ENCODE measurements at places on chromosomes 3 and 15. TPM values are rescaled to one million over a fixed set of nuclear protein-coding genes. Genes with fewer than 3 reads are reported as not detected.

The PFKFB4 gene
- polyA plus RNA-seq, result 7.2 TPM

GRCh38 chr15:51085764-51086163 lies 8.9 kb downstream of the TNFAIP8L3 start:
- no peak overlapping the region for H3K27ac ChIP-seq
- no peak overlapping the region for H3K4me3 ChIP-seq
- DNase-seq, result no peak
- no peaks in the 10 kb centered on the region for H3K4me1 ChIP-seq
- no peaks in the 10 kb centered on the region for H3K36me3 ChIP-seq

The GOLGA6L26 gene
- not detected for polyA plus RNA-seq

- no peak overlapping the region for H3K27ac ChIP-seq
- peaks cover 31% of the 10 kb centered on the region for H3K4me1 ChIP-seq
- H3K27me3 ChIP-seq, result no peaks in the 10 kb centered on the region
- no peak for DNase-seq
- no peak overlapping the region for H3K4me3 ChIP-seq
Measured at GRCh38 chr3:141279077-141279967, 47.7 kb downstream of the PXYLP1 start.

The ADCY5 gene
- 15.4 TPM for polyA plus RNA-seq

The RAD18 gene
- 12.2 TPM for polyA plus RNA-seq

The UACA gene
- 129 TPM for polyA plus RNA-seq

DNA sequence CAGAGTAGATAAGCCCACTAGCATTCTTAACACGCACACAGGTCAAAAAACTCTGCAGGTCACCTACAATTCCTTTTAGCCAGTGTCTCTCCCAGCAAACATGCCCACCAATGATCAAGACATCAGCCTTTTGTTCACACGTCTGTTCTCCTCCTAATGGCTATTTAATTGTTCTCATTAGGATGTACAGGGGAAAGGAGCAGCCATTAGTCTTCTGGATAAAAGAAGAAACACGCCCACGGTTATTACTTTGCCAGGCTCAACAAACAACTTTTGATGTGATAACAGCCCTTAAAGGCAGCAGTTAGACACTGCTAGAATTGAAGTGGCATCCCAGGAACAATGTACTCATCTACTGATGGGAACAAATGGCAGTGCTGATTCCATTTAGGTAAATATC lies 108.8 kb downstream of the NTRK3 start:
- no peak for DNase-seq
- no peaks in the 10 kb centered on the region for H3K36me3 ChIP-seq
- no peak overlapping the region for H3K4me3 ChIP-seq
- no peaks in the 10 kb centered on the region for H3K27me3 ChIP-seq

The TUSC7 gene
- not detected for polyA plus RNA-seq

- no peak for DNase-seq
- H3K27me3 ChIP-seq, result no peaks in the 10 kb centered on the region
- no peaks in the 10 kb centered on the region for H3K4me1 ChIP-seq
- H3K4me3 ChIP-seq, result no peak overlapping the region
Measured at GRCh38 chr3:100913870-100914648, 79.2 kb downstream of the ABI3BP start.

The CFAP20DC gene
- polyA plus RNA-seq, result 7.7 TPM

DNA sequence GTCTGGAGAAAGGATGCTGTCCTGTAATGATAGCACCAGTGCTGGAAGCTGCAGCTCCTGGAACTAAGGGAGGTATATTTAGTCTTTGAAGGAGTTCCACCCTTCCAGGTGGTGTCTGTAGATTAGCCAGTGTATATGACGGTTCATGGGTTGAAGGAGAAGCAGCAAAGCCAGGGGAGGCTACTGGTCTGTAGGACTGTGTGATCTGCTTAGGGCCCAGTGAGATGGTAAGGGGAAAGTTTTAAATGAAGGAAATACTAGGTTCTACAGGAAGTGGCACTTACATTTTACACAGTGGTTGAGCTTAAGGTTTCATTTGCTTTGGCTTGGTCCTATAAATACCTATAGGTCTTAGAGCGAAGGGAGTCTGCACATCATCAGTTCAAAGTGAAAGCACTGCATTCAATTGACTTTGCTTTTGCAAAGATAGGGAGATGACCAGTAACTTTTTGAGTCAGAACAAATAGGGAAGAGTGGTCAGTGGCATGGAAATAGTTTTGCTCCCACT lies 5.6 kb downstream of the SLC25A38 start:
- H3K4me3 ChIP-seq, result no peak overlapping the region
- no peak for DNase-seq
- H3K27ac ChIP-seq, result no peak overlapping the region
- H3K27me3 ChIP-seq, result no peaks in the 10 kb centered on the region
- peaks cover 20% of the 10 kb centered on the region for H3K4me1 ChIP-seq

The SSUH2 gene
- 1.9 TPM for polyA plus RNA-seq

The EPB42 gene
- 5.3 TPM for polyA plus RNA-seq

The FBXO40 gene
- polyA plus RNA-seq, result 0.08 TPM

The ST8SIA2 gene
- 3.8 TPM for polyA plus RNA-seq

The KNL1 gene
- polyA plus RNA-seq, result 25.6 TPM

DNA sequence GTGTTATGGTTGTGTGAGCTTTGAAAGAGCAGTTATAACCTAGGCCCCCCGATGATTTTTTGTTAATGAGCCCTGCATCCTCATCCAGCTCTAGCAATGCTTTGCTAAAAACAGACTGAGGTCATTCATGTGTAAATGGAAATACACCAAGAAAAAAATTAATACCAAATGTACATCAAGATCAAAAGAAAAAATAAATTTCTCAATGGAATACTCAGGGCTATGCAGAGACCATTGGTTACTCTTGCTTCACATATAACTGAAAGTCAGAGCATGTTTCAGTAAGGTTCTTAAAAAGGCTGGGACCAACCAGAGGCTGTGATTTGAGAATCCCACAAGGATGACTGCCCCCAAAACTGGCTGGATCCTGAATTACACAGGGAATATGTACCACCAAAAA lies 48.0 kb downstream of the ARHGAP31 start:
- no peaks in the 10 kb centered on the region for H3K4me1 ChIP-seq
- no peaks in the 10 kb centered on the region for H3K27me3 ChIP-seq
- H3K27ac ChIP-seq, result no peak overlapping the region

GRCh38 chr3:11290743-11291680 lies 18.8 kb downstream of the ATG7 start:
- DNase-seq, result no peak
- no peaks in the 10 kb centered on the region for H3K27me3 ChIP-seq
- H3K27ac ChIP-seq, result peak overlapping the region; percentile 34
- H3K4me1 ChIP-seq, result peaks cover 43% of the 10 kb centered on the region
- no peaks in the 10 kb centered on the region for H3K36me3 ChIP-seq

- H3K4me3 ChIP-seq, result no peak overlapping the region
- H3K27ac ChIP-seq, result no peak overlapping the region
- H3K36me3 ChIP-seq, result no peaks in the 10 kb centered on the region
- no peaks in the 10 kb centered on the region for H3K4me1 ChIP-seq
- DNase-seq, result no peak
- no peaks in the 10 kb centered on the region for H3K27me3 ChIP-seq
Measured at GRCh38 chr3:144840866-144841265, 869.2 kb downstream of the DIPK2A start.

GRCh38 chr3:21830541-21830940 lies 79.5 kb upstream of the ZNF385D start:
- H3K27me3 ChIP-seq, result no peaks in the 10 kb centered on the region
- H3K27ac ChIP-seq, result no peak overlapping the region
- DNase-seq, result no peak

DNA sequence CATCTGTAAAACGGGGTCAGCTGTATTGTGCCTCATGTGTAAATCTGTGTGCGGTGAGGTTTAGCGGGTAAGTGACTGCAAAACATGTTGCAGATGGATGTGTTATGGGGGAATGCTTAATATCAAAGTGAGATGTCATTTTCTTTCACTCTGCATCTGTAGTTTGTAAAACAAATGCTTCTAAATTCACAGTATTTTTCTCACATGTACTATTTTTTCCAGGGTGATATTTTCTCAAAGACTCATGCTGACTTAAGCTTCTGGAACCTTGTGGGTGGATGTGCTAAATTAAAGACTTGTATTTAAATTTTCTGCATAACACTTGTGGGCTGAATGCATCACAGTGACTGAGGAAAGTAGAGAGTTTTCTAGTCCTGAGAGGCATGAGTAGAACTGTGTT lies 115.2 kb upstream of the TP63 start:
- H3K4me1 ChIP-seq, result no peaks in the 10 kb centered on the region
- no peak overlapping the region for H3K4me3 ChIP-seq
- no peaks in the 10 kb centered on the region for H3K36me3 ChIP-seq
- no peak overlapping the region for H3K27ac ChIP-seq
- no peak for DNase-seq

DNA sequence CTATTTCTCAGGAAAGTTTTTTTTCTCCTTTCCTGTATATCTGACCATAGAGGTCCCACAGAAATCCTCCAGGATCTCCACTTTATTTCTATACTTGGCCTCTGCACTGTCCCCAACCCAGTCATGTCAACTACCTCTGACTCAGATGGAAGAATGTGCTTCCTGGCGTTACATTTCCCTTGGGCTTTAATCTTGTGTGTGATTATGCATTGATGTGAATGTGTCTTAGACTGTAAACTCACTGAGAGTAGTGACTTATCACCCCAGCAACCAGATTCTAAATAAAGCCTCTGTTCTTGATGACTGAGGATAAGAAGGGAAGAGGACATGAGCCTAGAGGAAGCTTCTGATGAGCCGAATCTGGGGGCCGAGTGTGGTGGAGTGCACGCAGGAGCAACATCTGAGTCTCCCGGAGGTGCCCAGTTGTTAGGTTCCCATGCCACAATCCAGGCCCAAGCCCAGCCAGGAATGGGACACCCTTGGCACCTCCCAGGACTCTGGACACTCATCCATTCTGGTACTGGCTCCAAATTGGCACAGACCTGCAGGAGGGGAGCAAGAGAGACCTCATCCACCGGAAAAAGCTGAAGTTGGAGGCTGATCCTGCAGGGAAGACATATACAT lies 32.1 kb upstream of the HEG1 start:
- no peaks in the 10 kb centered on the region for H3K36me3 ChIP-seq
- H3K4me3 ChIP-seq, result no peak overlapping the region
- no peaks in the 10 kb centered on the region for H3K27me3 ChIP-seq
- peak overlapping the region; percentile 24 for H3K27ac ChIP-seq

DNA sequence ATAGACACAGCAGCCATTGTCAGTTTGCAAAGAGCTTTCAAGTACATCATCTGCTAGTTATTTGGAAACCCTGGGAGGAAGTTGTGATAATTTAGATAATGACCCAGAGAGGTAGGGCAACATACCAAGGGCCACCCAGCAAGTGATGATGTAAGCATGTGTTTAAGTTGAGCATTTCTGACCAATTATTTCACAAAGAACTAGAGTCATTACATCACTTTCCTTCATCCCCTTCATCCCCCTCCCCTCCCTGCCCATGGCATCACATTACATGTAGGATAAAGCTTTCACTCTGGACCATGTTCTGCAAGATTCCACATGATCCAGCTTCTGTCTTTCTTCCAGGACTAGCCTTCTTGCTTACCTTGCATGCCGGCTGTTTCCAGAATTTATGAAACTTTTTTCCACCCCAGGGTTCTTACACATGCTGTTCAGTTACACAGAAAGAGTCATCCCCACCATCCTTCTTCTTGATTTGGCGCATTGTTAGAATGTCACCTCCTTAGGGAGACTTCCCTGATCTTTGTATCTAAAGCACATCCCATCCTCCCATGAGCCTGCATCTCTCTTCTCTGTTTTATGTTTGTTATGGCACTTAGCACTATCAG lies 71.3 kb downstream of the PTPRG start:
- H3K4me3 ChIP-seq, result no peak overlapping the region
- H3K27ac ChIP-seq, result no peak overlapping the region
- peaks cover 14% of the 10 kb centered on the region for H3K4me1 ChIP-seq
- DNase-seq, result no peak

The UNC13C gene
- polyA plus RNA-seq, result 19.2 TPM

The GPR27 gene
- 2.9 TPM for polyA plus RNA-seq

DNA sequence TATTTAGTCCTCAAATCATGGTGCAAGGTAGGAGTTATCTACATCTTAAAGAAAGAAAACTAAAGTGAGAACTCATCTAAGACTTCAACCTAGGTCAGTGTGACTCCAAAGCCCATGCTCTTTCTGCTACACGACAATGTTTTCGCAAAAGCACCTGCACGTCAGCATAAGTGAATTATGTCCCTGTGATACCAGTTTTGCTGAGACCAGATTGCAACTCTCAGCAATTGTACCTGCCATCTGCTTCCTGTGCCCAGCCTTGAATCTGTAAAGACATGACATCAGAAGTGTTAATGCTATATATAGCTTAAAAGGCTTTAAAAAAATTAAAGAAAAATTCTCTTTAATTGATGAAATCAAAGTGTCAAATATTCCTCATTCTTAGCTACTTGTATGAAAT lies 43.4 kb downstream of the RETNLB start:
- H3K36me3 ChIP-seq, result no peaks in the 10 kb centered on the region
- no peak overlapping the region for H3K27ac ChIP-seq
- no peak overlapping the region for H3K4me3 ChIP-seq
- no peaks in the 10 kb centered on the region for H3K27me3 ChIP-seq

The RASGRF1 gene
- 26.1 TPM for polyA plus RNA-seq

The SLC51A gene
- polyA plus RNA-seq, result 8.4 TPM

GRCh38 chr3:73021301-73021835 lies 24.8 kb downstream of the PPP4R2 start:
- DNase-seq, result no peak
- H3K27me3 ChIP-seq, result no peaks in the 10 kb centered on the region
- H3K4me1 ChIP-seq, result peaks cover 8% of the 10 kb centered on the region
- H3K4me3 ChIP-seq, result no peak overlapping the region
- H3K27ac ChIP-seq, result no peak overlapping the region

DNA sequence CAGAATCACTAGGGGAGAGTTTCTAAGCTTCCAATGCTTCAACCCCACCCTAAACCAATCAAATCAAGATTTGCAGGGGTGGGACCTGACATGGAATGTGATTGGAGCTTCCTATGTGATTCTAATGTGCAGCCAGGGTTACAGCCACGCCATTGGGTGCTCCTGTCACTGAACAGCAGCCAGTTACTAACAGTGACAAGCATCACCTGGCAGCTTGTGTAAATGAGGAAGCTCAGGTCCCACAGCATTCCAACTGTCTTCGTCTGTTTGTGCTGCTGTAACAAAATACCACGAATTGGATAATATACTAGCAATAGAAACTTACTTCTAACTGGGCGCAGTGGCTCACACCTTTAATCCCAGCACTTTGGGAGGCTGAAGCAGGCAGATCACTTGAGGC lies 294.9 kb downstream of the SHQ1 start:
- no peaks in the 10 kb centered on the region for H3K27me3 ChIP-seq
- H3K4me3 ChIP-seq, result no peak overlapping the region
- H3K27ac ChIP-seq, result no peak overlapping the region

DNA sequence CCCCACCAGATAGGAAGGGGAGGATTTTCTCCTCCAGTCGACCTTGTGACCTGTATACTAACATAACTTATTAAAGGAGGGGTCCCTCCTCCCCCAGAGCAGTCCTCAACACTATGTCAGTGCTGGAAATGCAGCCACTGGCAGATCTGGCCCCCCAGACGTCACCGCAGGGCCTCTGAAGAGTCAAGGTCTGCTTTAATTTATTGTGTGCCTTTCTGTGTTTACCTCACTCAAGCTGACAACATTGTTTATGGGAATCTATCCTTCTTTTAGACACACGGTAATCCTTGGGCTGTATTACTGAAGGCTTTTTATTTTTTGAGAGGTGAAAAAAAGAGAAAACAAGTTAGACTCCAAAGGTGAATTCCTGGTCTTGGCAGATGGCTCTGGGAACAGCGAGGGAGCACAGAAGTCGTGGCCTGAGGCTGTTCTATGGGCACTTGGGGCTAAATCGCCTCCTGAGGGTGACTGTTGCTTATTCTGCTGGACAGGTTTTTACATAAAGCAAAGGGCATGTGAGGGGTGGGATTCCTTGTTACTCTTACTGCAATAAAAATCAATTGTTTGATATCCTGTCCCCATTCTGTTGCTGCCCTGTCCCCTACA lies 13.5 kb upstream of the NR2C2 start:
- H3K4me3 ChIP-seq, result no peak overlapping the region
